Activated naive CD8-positive, alpha-beta T cell treated with anti-CD3 and anti-CD28 coated beads, Interleukin-2, amount 50 U/mL, for 24 hours (primary cell): ENCODE measurements at places on chromosomes 11 and 22.

- DNase-seq: no peak
Measured at GRCh38 chr11:1570001-1570453, 2.0 kb downstream of the DUSP8 start.

GRCh38 chr11:2102132-2102882 lies 36.9 kb downstream of the IGF2 start:
- no peak for DNase-seq

- DNase-seq: no peak
Measured at GRCh38 chr11:103849366-103849765, 187.1 kb upstream of the DDI1 start.

DNA sequence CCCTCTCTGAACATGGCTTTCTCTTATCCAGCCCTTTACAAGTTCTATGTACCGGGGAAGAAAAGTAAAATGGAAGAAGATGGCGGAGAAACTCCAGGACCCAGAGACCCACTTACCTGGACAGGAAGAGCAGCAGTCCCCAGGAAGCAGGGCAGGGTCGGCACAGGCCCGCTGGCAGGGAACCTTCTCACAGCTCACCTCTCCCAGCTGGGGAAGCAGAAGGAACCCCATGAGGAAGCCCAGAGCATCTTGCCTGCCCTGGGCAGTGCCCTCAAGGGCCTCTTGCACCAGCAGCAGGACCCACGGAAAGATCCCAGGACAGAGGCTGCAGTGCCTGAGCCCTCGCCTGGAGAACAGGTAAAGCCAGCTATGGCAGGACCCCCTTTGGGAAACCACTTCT lies 23.4 kb downstream of the PGA5 start:
- DNase-seq: no peak

GRCh38 chr22:17972385-17973191 lies 51.8 kb downstream of the MICAL3 start:
- DNase-seq: no peak

DNA sequence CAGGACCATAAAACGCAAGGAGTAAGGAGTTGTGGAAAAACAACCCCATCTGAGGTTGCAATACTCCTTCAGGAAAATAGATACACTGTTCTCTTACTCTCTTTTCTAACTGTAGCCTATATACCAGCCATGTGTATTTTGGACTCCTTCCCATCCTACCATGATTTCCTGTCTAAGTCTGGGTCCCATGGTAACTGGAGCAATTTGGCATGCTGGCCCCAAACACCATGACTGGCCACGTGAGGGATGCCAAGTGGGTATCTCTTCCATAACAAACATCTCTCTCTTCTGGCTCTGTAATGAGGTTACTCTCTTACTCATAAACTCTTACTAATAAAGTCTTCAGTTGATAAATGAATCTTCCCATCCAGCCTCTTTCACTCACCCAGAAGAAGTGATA lies 26.5 kb downstream of the ABTB2 start:
- DNase-seq: no peak

- DNase-seq: peak; percentile 49
Measured at GRCh38 chr11:6757373-6757967, 14.3 kb downstream of the OR2AG2 start.

DNA sequence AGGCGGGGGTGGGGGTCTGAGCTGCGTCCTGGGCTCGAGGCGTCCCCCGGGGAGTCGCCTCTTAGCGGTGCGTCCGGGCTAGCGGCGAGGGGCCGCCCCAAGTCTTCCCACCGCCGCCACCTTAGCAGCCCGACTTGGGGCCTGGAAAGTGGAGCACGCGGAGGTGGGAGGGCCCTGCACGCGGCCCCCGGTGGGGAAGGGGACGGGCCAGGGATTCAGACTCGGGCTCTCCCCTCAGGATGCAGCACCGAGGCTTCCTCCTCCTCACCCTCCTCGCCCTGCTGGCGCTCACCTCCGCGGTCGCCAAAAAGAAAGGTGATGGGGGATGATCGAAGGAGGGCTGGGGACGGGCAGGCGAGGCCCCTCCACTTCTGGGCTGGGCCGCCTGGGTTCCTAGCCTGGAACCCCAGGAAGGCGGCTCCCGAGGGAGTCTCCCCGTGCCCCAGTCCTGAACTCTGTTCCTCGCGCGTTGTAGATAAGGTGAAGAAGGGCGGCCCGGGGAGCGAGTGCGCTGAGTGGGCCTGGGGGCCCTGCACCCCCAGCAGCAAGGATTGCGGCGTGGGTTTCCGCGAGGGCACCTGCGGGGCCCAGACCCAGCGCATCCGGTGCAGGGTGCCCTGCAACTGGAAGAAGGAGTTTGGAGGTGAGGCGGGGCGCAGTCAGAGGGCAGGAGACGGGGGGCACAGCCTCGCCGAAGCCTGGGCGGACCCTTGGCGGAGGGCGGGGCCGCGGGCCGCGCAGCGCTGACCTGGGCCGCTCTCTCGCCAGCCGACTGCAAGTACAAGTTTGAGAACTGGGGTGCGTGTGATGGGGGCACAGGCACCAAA lies 563 bp downstream of the MDK start:
- no peak for DNase-seq
